ENCODE measurements at places on chromosomes 4 and X. TPM values are rescaled to one million over a fixed set of nuclear protein-coding genes. Genes with fewer than 3 reads are reported as not detected.
A peak's percentile ranks its signal among the peaks of the same experiment; 100 is the strongest.

- no peaks in the 10 kb centered on the region for H3K36me3 ChIP-seq
- no peak overlapping the region for H3K4me3 ChIP-seq
- H3K4me1 ChIP-seq = no peaks in the 10 kb centered on the region
- no peaks in the 10 kb centered on the region for H3K27me3 ChIP-seq
- no peak overlapping the region for H3K27ac ChIP-seq
- no peak for DNase-seq
Observed at GRCh38 chr4:61511716-61512488, 311.8 kb downstream of the ADGRL3 start.

GRCh38 chr4:76950052-76950955 lies 752 bp downstream of the SEPTIN11 start:
- DNase-seq = peak; percentile 56
- H3K27me3 ChIP-seq = no peaks in the 10 kb centered on the region
- peaks cover 2% of the 10 kb centered on the region for H3K36me3 ChIP-seq
- peaks cover 20% of the 10 kb centered on the region for H3K4me1 ChIP-seq

GRCh38 chrX:121894756-121895155 lies 847.3 kb downstream of the GLUD2 start:
- no peak for DNase-seq
- no peak overlapping the region for H3K4me3 ChIP-seq
- H3K27ac ChIP-seq = no peak overlapping the region
- no peaks in the 10 kb centered on the region for H3K27me3 ChIP-seq
- H3K4me1 ChIP-seq = no peaks in the 10 kb centered on the region

DNA sequence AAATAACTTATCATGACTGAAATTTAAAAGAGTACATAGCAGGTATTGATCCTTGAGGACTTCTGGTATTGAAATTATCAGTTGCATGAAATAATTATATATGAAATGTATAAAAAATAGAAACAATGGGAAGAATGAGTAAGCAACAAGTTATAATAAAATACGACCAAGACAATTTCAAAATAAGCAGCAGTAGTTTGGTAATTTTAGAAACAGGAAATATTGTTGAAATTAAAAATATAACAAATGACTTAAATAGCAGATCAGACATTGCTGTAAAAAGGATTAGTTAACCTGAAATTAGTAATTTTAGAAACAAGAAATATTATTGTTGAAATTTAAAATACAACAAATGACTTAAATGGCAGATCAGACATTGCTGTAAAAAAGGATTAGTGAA lies 152.3 kb downstream of the BTC start:
- no peak for DNase-seq
- H3K4me3 ChIP-seq = no peak overlapping the region
- H3K27ac ChIP-seq = no peak overlapping the region
- H3K4me1 ChIP-seq = no peaks in the 10 kb centered on the region
- H3K27me3 ChIP-seq = peaks cover 17% of the 10 kb centered on the region

DNA sequence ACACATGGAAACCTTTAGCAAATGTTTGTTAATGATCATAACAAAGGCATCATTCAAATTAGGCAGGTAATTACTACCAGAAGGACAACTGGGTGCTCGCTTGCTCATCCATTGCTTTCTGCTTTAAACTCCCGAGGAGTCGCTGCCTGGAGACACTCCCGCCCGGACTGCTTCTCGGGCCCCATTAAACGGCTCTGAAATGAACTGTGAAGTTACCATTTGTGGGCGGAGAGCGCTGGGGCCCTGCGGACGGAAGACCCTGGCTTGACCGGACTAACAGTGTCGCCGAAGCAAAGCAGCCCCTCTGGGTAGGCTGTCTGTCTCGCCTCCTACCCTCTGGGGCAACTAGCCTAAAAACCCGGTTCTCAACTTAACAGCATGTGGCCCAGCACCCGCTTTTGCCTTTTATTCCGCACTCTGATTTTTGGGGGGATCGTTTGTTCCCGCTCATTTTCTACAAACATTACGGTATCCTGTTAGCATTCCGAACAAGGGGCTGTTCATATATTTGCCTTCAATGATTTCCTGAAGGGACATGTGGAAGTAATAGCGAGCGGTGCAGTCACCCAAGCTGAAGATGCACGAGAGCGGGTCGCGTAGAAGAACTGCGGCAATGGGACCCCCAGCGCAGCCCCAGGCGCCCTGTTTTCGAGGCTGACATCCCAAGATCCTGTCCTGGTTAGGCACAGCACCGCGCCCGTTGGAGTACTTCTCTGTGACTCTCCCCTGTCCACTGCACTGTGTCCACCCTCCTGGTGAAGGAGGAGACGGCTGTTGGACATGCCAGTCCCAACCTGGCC lies 1.6 kb upstream of the PDGFRA start:
- no peak for DNase-seq
- H3K36me3 ChIP-seq = no peaks in the 10 kb centered on the region
- peak overlapping the region; percentile 65 for H3K4me3 ChIP-seq
- no peak overlapping the region for H3K27ac ChIP-seq
- H3K27me3 ChIP-seq = peaks cover 94% of the 10 kb centered on the region
- H3K4me1 ChIP-seq = peaks cover 57% of the 10 kb centered on the region

DNA sequence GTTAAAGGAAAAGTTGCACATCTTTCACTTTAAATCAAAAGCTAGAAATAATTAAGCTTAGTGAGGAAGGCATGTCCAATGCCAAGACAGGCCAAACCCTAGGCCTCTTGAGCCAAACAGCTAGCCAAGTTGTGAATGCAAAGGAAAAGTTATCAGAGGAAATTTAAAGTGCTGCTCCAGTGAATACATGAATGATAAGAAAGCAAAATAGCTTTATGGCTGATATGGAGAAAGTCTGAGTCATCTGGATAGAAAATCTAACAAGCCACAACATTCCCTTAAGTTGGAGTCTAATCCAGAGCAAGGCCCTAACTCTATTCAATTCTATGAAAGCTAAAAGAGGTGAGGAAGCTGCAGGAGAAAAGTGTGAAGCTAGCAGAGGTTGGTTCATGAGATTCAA lies 23.8 kb downstream of the NPFFR2 start:
- no peak overlapping the region for H3K4me3 ChIP-seq
- no peaks in the 10 kb centered on the region for H3K27me3 ChIP-seq
- DNase-seq = no peak
- no peaks in the 10 kb centered on the region for H3K4me1 ChIP-seq
- H3K36me3 ChIP-seq = no peaks in the 10 kb centered on the region
- H3K27ac ChIP-seq = no peak overlapping the region

GRCh38 chrX:2883770-2884169 lies 45.4 kb downstream of the ARSD start:
- no peak overlapping the region for H3K4me3 ChIP-seq
- no peak overlapping the region for H3K27ac ChIP-seq
- H3K36me3 ChIP-seq = no peaks in the 10 kb centered on the region
- DNase-seq = no peak
- peaks cover 9% of the 10 kb centered on the region for H3K27me3 ChIP-seq

- H3K4me1 ChIP-seq = peaks cover 25% of the 10 kb centered on the region
- DNase-seq = no peak
- H3K36me3 ChIP-seq = peaks cover 2% of the 10 kb centered on the region
- no peaks in the 10 kb centered on the region for H3K27me3 ChIP-seq
- H3K4me3 ChIP-seq = no peak overlapping the region
- H3K27ac ChIP-seq = no peak overlapping the region
Observed at GRCh38 chrX:124016825-124017224, 55.3 kb downstream of the STAG2 start.

DNA sequence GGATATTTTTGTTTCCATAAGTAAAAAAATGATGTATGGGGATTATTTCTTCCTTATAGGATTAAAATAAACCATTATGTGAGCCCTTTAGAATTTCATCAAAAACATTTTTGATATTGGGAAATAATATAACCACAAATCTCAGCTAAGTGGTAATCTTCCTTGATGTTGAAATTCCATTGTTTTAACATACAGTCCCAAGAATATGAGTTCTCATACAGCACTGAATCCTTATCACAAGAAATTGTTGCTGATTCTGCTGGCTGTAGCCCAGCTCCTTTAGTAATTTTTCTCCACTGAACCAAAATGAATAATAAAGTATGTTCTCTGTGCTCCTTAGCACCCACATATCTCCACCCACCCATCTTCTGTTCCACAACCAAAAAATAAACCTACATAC lies 41.9 kb upstream of the FAM47B start:
- no peaks in the 10 kb centered on the region for H3K27me3 ChIP-seq
- H3K27ac ChIP-seq = no peak overlapping the region
- no peaks in the 10 kb centered on the region for H3K4me1 ChIP-seq
- H3K4me3 ChIP-seq = no peak overlapping the region
- DNase-seq = no peak

DNA sequence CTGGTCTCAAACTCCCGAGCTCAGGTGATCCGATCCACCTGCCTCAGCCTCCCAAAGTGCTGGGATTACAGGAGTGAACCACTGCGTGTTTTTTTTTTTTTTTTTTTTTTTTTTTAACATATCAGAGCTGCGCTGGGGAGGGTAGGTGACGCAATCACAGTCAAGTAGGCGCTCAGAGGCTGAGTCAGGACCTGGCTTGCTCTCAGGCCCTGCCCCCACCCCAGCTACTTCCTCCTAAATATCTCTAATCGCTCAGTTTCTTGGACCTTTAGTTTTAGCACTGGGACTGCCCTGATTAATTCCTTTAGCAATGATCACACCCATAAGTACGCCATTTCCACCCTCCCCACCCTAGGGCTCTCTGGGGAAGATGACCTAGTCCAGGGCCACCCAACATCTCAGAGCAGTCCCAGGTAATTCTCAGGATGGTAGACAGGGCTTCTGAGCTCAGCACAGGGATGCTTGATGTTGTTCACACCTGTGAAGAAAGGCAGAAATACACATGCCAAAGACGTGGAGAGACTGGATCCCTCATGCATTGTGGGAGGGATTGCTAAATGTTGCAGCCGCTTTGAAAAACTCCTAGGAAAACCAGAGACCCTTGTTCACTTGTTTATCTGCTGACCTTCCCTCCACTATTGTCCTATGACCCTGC lies 50.2 kb downstream of the DDX3X start:
- H3K27ac ChIP-seq = peak overlapping the region; percentile 49
- H3K4me1 ChIP-seq = peaks cover 14% of the 10 kb centered on the region
- H3K27me3 ChIP-seq = no peaks in the 10 kb centered on the region
- no peak overlapping the region for H3K4me3 ChIP-seq
- DNase-seq = peak; percentile 26

- no peaks in the 10 kb centered on the region for H3K36me3 ChIP-seq
- peaks cover 2% of the 10 kb centered on the region for H3K27me3 ChIP-seq
- no peak for DNase-seq
- H3K4me3 ChIP-seq = no peak overlapping the region
Observed at GRCh38 chr4:41405464-41406112, 132.4 kb upstream of the LIMCH1 start.

DNA sequence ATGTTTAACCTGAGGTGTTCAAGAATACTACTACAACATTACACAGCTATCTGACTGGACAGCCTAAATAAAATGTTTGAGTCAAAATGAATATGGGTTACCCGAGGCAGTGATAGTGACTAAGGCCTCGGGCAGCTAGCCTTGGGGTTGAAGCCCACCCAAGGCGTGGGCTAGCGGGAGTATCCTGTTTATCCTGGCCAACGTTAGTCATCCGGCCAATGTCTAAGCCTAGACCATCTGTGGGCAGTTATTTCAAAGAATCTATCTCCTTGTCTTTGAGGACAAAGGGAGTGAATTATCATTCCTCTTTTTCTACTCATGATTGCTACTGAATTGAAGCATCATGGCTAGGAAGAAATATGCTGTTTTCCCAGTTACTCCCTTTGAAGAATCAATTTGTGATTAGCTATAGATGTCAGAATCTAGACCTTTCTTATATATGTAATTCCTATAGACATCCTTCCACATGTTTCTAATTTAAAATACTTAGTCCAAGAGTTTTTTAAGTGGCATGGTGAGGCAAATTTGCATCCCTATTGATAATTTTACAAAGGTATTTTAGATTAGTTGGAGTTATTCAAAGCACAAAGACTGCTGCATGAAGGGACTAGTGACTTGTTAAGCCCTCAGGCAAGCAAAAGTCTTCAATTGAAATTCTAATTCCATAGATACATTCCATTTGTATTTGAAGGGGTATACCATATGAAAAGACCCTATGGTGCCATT lies 6.0 kb upstream of the PDGFC start:
- peaks cover 20% of the 10 kb centered on the region for H3K27me3 ChIP-seq
- H3K27ac ChIP-seq = no peak overlapping the region
- no peak overlapping the region for H3K4me3 ChIP-seq
- H3K36me3 ChIP-seq = no peaks in the 10 kb centered on the region
- H3K4me1 ChIP-seq = peaks cover 2% of the 10 kb centered on the region
- no peak for DNase-seq

The ARHGAP6 gene
- total RNA-seq = not detected

The VCX gene
- total RNA-seq = not detected

Data from naive thymus-derived CD8-positive, alpha-beta T cell (primary cell).